Activated T-helper 17 cell treated with anti-CD3 and anti-CD28 coated beads, Interleukin-2, amount 50 U/mL, for 72 hours (primary cell): ENCODE measurements at places on chromosomes 7 and 10. TPM values are rescaled to one million over a fixed set of nuclear protein-coding genes. Genes with fewer than 3 reads are reported as not detected.

Gene AKR1C2
- total RNA-seq = not detected

Gene DBF4
- 50.8 TPM for total RNA-seq

Gene PDE6C
- total RNA-seq = not detected

Gene MPP7
- total RNA-seq = 2.9 TPM

Gene DENND2A
- not detected for total RNA-seq

Gene SFTPA1
- 0.11 TPM for total RNA-seq

Gene OPN1SW
- not detected for total RNA-seq

Gene CACUL1
- total RNA-seq = 29.2 TPM

Gene EPHA1
- 1.8 TPM for total RNA-seq

Gene FZD8
- total RNA-seq = 0.39 TPM

Gene RELN
- total RNA-seq = not detected

Gene PRSS37
- not detected for total RNA-seq

Gene DIP2C
- total RNA-seq = 1.9 TPM

Gene CDK14
- 1.4 TPM for total RNA-seq

Gene WNT2
- not detected for total RNA-seq

Gene CYP26C1
- total RNA-seq = not detected
